NCI-H187 (cell line): ENCODE measurements at places on chromosomes 16 and 17.
A peak's percentile ranks its signal among the peaks of the same experiment; 100 is the strongest.

GRCh38 chr16:57786632-57787518 is 15.4 kb downstream of the KIFC3 start:
- DNase-seq = no peak

DNA sequence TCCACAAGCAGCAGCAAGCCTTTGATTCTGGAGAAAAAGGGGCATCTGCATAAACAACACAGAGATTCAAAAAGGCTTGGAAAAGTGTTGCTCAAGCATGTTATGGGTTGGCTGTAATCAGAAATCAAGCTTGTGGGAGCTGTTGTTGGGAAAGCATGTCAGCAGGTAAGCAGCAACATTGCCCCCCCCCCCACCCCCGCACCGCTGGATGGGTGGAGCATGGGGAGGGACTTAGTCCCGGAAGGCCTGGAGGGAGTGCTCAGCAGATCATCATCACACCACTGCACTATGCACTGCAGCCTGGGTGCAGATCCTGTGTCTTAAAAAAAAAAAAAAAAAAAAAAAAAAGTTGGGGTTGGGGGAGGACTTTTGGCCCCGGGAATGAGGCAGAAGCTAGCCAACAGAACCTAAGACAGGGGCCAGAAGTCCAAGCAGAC is 16.8 kb upstream of the AKAP1 start:
- DNase-seq = no peak

DNA sequence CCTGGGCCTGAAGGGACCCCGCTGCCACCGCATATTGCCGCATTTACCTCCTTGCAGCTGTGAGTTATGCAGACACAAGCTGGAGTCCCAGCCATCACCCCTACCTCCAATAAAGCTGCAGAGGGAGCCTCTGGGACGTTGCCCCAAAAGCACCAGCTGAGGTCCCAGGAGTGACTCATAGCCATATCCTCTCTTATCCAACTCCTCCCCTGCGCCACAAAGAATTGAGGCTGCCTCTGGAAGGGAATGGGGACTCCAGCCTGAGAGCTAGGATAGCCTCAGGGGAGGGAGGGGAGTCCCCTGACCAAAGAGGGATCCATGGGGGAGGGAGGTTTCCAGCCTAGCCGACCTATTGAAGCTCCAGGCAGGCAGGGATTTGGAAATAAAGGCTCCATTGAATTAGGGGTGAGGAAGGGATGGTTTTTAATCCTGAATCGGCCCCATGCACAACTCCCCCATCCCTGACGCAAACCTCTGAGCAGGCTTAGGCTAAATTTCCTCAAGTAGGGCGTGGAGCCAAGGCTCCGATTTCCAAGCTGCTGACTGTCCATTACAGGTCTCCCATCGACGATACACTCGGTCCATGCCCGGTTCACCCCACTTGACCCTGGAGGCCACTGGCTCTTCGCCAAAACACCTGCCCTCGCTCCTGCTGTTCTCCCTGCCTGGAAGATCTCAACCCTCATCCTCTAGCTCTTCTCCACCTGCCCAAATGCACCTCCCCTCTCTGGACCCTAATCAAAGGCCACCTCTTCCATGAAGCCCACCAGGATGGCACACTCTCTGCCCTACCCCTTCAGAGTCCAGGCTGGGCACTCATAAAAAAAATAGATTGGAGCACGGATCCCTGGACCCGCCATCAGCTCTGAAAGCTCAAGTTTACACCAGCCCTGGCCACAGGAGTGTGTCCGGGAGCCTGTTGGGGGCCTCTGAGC is 27.5 kb downstream of the PIMREG start:
- no peak for DNase-seq

- no peak for DNase-seq
Measured at GRCh38 chr17:28057731-28058246, 15.3 kb downstream of the NLK start.

GRCh38 chr16:23673971-23674614 is 4.6 kb upstream of the PLK1 start:
- DNase-seq = no peak

DNA sequence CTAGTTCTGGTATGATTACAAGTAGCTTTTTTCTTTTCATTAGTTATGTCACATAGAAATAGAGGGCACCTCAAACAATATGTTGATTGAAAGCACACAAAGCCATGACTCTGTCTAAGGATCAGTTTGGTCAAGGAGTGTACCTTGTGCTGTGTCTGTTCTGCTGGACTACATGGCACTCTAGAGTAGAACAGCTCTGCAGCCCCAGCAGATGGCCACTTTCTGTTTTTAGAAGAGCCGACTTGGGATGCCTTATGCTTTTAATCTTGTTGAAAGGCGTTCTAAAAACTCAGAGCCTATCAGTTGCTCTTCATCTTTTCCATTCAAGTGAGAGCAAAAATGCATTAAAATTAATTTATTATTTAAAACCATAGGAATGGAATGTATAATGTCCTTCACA is 49.3 kb upstream of the CA10 start:
- no peak for DNase-seq

- DNase-seq = no peak
Measured at GRCh38 chr17:81250286-81251093, 11.4 kb downstream of the NDUFAF8 start.

DNA sequence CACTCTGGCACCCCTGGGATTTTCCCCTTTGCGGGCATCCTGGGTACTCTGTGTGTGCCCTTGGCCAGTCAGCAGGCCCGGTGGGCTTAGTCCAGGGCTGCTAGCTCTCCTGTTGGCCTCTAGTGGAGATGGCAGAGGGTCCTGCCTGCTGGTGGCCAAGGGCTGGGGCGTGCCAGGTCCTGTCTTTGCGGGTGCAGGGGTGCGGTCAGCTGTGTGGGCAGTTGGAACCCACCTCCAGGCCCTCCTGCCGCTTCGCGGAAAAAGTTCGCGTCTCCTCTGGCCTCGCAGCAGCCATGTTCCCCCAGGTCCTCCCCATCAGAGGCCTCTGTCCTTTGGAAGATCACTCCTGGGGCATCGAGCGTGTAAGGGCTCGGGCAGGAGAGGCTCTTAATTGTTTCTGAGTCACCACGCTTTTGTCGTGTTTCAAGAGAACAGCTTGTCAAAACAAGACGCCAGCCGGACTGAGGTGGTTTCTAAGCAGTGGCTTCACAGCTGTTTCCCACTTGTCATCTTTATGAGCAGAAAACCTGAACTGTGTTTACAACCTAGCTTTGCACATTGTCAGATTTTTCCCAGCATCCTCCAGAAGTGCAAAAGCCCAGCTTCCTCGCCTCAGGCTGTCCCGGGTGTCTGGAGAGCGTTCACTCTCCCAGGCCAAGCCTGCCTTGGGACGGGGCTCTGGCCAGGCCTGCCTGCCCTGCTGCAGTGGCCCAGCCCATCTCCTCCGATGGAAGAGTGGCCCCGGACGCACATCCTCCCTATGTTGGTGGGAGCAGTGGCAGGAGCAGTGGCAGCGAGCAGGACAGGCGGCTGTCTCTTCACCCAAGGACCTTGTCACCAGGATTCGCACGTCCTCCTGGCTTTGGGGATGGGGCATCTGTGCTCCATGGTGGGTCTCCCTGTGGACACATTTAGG is 5.0 kb upstream of the DNASE1L2 start:
- DNase-seq = peak; percentile 90

DNA sequence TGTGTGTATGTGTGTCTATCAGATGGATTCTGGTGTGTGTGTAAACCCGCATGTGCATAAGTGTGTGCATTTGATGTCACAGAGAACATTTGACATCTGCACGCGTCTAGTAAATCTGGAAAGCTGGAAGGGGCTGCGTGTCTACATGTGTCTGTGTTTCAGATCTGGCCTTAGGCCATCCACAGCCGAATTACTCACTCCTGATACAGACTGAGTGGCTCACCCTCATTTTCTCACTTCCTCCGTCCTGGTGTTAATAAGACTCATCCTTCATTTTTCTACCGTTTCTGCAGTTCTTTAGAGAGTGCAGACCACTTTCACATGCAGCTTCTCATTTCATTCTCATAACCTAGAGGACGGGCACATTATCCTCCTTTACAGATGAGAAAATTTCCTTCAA is 491.6 kb downstream of the CDH13 start:
- DNase-seq = no peak

GRCh38 chr17:2259769-2260536 is 43.6 kb downstream of the SMG6 start:
- DNase-seq = no peak

DNA sequence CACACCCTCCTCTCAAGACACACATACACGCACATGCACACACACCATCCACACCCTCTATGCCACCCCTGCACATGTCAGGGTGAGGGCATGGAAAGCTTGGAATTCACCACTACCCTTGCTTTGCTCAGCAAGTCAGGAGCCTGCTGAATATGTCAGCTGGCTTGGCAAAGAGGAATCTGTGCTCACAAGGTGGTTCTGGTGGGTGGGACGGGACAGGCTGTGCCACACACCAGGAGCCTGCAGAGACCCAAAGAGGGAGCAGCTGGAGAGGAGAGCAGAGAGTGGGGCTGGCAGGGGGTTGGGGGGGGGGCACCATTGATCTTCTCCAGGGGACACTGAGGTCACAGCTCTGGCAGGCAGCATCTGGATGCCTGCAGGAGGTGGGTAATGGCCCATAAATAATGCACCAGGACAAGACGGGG is 48.7 kb upstream of the NDRG4 start:
- DNase-seq = no peak

- DNase-seq = no peak
Measured at GRCh38 chr16:84340325-84341040, 27.9 kb upstream of the ATP2C2 start.

- no peak for DNase-seq
Measured at GRCh38 chr16:86572041-86572521, 5.5 kb downstream of the FOXC2 start.

GRCh38 chr16:86432691-86433090 is 77.6 kb upstream of the FOXF1 start:
- DNase-seq = no peak

DNA sequence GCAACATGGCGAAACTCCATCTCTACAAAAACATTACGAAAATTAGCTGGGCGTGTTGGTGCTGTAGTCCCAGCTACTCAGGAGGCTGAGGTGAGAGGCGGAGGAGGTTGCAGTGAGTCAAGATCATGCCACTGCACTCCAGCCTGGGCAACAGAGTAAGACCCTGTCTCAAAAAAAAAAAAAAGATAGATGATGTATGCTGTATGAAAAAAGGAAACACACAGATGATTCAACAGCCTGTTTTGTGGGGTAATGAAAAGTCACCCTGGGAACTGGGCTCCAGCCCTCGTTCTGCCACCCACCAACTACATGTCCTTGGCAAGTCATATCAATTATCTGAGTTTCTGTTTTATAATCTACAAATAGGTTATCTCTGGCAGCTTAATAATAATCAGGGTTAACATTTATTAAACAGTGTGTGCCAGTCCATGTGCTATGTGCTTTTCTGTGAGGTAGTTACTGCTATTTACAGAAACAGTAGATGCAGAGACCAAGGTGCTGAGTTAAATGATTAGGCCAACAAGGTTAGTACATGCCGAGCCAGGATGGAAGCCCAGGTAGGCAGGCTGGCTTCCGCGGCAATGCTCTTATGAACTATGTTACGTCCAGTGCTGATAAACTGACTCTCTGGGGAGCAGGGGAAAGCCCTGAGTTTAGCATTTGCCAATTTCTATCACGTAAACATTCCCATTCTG is 1.1 kb downstream of the G6PC1 start:
- no peak for DNase-seq

GRCh38 chr16:17432901-17433576 is 37.7 kb downstream of the XYLT1 start:
- DNase-seq = no peak

GRCh38 chr16:23979441-23979840 is 143.7 kb downstream of the PRKCB start:
- DNase-seq = no peak

DNA sequence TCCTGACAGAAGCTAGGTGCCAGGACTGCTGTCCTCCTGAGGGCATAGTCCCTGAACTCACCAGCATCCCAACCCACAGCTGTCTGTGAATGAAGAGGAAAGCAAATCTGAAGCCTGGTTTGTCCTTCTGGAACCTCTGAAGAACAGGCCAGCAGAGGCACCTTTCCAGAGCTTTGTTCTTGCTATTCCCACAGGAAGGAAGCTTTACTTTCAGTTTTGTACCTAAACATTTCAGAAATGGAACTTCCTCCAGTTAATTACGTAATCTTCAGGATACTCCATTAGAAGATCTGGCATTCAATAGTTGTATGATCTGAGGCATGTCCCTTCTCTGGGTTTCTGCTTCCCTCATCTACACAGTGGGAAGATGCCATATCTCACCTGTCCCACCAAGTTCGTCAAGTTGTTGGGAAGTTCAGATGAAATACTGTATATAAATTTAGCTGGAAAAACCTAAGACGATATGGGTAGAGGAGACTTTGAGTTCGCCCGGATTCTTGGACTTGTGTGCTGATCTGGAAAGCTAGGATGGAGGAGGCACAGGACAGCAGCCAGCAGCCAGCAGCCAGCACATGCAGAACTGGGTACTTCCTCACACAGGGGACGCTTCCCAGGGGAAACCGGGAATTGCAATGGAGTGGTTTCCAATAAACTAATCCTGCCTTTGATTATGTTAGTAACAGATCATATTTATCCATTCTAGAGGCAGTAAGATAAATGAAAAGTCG is 22.4 kb downstream of the NXPH3 start:
- no peak for DNase-seq

DNA sequence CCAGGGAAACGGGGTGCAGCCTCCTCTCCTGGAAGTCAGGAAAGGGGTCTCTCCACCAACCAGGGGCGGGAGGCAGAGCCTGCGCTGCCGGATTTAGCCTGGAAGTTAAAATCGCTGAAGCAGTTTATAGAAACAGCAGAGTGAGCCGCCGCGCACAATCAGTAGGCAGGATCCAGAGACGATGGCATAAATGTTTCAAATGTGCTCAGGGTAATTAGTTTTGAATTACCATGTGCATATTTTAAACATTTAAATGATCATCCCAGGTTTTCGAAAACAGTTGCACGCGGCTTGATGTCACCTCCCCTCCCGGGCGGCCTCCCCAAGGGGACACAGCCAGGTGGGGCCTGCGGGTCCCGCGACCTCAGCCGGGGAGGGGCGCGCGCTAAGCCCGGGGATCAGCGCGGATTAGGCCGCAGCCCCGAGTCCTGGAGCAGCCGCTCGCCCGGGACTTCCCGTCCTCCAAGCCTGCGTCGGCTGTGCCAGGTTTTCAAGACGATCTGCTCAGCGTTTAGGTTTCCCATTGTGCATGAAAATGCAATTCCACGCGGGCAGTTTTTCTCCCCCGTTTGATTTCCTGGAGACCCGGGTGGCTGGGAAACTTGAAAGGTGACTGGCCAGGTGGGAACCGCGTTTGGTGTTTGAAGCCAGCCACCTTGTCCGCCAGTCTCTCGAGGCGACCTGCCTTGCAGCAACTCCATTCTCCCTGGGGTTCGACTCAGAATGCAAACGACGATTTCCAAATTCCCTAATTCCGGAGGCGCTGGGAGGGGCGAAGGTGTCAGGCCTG is 78.3 kb downstream of the RPA1 start:
- DNase-seq = no peak

- DNase-seq = no peak
Measured at GRCh38 chr16:66129196-66129595, 237.3 kb upstream of the CDH5 start.

- DNase-seq = no peak
Measured at GRCh38 chr17:7858522-7858810, 663 bp downstream of the CYB5D1 start.
